Eye (tissue), 1 donor: ENCODE measurements at places on chromosomes 5 and 9.

DNA sequence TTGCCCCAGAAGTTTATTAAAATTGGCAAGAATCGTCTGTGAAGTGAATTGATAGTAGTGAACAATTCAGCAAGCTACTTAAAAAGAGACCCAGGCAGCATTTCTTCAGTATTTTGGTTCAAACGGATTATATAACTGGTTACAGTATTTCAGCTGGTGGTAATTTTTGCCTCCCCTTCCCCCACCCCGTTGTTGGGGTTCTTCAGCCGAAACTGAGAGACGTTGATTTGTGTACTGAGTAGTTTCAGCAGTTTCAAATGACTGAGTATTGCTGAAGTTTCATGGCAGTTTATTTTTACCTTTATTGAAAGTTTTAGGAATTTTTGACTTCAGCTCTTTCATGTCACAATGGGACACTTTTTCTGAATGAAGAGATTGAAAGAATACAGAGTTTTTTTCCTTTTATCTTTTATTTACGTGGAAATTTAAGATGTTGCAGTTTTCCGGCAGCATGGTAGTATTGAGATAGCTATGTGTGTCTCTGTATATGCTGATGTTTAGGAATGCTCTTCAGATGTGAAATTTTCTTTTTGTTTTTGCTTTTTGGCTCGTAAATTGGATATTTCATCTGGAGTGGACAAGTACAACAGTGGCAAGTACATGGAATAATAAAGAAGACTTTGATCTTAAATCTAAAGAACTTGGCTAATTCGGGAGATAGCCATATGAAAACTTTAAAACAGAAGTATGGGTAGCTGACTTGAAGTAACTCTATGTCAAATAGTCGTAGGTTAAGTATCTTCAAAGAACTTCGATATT lies 1.9 kb downstream of the GPBP1 start:
- DNase-seq: peak; percentile 36

DNA sequence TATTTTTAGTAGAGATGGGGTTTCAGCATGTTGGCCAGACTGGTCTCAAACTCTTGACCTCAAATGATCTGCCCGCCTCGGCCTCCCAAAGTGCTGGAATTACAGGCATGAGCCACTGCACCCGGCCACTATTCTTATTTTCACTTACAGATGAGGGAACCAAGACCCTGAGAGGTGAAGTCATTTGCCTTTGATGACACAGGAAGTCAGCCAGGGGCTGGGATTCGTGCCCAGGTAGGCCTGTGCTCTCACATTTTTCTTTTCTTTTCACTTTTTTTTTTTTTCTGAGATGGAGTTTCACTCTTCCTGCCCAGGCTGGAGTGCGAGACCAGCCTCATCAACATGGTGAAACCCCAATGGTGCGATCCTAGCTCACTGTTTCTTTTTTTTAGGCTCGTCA lies 22.2 kb downstream of the ENG start:
- DNase-seq: no peak

GRCh38 chr9:113290052-113290607 lies 13.0 kb downstream of the RNF183 start:
- no peak for DNase-seq

GRCh38 chr9:70205366-70206020 lies 53.3 kb upstream of the SMC5 start:
- DNase-seq: peak; percentile 68

DNA sequence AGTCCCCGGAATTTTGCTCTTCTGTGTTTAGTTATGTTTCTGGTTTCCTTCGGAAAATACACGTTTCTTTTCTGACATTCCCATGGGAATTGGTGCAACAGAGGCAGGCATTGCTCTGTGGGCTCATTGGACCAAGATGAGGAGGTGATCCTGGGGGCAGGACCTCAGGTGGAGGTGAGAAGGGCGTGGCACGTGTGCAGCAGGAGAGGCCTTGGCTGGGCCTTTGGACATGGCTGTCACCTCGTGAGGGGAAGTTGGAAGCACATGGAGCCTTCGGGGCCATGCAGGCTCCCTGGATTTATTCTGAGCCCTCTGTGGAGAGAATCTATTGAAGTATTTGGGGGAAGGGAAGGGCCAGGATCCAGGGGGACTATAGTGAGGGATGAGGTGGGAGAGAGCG lies 44.5 kb downstream of the WNK2 start:
- DNase-seq: no peak

GRCh38 chr5:72472031-72472430 lies 35.2 kb downstream of the ZNF366 start:
- DNase-seq: no peak

DNA sequence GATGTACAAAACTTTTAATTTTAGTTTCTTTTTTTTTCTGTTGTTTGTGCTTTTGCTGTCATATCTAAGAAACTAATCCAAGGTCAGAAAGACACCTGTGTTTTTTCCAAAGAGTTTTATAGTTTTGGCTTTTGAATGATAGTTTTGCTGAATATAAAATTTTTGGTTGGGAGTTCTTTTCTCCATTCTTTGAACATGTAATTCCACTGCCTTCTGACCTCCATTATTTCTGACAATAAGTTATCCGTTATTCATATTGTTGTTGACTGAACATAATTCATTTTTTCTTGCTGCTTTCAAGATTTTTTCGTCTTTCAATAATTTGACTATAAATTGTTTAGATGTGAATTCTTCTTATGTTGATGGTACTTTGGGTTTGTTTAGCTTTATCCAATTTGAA lies 82.2 kb upstream of the SLC24A2 start:
- no peak for DNase-seq

DNA sequence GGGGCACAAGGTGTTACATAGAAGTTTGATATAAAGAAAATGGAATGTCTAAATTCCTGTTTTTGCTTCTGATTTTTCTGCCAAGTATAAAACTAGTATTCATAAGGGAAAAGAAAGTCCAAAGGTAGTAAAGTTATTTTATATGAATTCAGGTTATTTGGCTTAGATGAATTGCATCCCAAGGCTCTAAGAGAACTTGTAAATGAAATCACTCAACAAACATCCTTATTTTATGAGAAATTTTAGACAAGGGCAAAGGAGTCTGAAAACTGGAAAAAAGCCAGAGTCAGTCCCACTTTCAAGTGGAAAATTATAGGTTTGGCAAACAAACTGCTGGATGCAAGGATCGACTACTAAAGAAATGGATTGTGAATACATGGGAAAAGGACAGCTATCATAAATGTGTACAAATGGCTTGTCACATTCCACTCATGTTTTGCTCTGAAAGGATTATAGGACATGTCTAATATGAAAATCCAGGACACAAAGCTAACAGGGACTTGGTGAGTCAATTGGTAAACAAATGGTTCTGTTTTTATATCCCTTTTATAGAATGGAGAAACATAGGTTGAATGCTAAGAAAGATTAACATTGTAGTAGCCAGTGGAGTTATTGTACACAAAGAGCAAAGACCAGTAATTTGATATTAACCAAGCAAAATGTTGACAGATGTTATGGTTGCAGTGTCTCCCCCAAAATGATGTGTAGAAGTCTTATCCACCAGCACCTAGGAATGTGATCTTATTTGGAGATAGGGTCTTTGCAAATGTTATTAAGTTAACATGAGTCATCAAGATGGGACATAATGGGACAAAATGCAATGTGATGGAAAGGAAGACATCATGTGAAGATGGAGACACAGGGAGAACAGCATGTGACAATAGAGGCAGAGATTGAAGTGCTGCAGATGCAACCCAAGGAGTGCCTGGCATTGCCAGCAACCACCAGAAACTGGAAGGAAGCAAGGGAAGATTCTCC lies 495.7 kb downstream of the TLE1 start:
- no peak for DNase-seq

DNA sequence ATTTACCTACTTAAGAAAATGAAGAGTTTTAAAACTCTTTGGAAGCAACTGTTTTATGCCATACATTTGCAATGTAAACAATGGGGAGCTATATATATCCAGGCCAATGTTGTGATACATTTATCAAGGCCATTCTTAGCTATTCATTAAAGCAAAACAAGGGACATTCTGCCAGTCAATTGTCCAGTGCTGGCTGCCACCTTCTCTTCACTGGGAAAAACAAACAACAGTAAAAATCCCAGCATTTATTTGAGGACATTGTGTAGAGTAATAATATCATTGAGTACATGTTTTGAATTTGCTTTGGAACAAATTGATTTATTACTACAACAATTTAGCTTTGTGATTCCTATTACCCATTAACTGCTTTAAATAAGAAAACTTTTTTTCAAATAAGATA lies 1107.4 kb downstream of the DTWD2 start:
- no peak for DNase-seq

DNA sequence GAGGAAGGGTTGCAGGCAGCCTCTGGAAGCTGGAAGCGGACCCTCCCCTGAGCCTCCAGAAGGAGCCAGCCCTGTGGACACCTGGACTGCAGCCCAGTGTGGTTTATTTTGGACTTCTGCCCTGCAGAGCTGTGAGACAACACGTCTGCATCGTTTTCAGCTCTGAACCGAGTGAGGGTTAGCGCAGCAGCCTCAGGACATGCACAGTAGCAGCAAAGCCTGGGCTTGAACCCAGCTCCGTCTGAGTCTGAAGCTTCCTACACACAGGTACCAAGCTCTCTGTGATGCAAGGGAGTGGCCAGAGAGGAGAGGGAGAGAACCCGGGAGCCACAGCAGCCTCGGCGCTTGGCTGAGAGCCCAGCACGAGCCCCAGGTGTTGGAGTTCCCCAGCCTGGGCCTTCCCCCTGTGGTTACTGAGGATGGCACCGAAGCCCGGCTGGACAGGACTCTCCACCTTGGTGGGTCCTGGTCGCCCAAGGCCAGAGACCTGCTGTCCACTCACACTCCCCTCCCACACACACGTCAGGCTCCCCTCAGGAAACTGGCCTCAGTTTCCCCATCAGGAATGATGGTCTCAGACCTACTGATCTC lies 128.2 kb downstream of the OLFM1 start:
- peak; percentile 78 for DNase-seq
